H9 (cell line): ENCODE measurements at places on chromosomes 12 and 14. TPM values are rescaled to one million over a fixed set of nuclear protein-coding genes. Genes with fewer than 3 reads are reported as not detected.

GRCh38 chr12:104485651-104486362 lies 29.1 kb downstream of the CHST11 start:
- DNase-seq: no peak

DNA sequence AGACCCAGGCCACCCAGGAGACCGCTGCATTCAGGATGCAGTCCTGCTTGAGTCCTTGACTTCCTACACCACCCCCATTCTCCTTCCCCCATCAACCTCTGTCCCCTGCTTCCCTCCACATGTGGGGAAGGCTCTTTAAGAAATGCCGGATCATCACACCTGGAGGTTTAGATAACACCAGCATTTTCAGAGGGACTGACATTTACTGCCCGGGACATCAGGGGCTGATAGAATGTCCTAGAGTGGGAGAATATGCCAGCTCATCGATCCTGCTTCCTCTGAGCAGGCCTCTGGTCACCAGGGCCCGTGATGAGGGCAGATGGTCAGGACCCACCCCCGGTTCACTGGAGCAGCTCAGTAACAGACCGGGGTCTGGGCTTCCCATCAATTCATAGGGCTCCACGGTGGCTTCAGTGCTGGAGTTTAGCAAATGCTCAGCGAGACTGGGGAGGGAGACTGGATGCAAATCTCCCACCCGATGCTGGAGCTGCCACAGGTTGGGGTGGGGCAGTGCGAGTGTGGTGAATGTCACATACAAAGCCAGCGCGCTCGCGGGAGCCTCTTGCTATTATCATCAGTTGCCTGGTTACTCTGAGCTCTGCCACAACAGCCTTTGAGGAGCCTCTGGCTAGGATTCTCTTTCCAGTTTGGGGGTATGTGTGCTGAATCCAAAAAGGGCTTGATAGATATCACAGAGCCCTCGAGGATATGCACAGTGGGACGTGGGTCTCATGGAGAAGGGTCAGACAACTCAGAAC lies 111.6 kb downstream of the RBM19 start:
- DNase-seq: no peak

DNA sequence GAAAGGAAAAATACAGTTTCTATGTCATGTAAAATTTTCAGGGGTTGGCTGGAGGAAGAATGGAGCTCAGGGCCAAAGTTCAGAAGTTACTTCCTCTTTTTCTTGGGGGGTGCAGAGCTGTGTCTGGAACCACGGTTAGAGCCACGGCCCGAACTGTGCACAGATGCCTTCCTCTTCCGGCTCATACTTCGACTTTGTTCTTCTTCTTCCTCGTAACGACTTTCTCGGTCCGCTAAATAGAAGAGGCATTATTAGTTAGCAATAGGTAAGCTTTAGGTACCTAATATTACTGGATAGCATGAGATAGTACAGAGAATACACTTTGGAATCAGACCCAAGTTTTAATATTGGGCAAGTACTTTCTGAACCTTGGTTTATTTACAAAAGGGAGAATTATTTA lies 31.2 kb downstream of the SUPT16H start:
- DNase-seq: no peak

DNA sequence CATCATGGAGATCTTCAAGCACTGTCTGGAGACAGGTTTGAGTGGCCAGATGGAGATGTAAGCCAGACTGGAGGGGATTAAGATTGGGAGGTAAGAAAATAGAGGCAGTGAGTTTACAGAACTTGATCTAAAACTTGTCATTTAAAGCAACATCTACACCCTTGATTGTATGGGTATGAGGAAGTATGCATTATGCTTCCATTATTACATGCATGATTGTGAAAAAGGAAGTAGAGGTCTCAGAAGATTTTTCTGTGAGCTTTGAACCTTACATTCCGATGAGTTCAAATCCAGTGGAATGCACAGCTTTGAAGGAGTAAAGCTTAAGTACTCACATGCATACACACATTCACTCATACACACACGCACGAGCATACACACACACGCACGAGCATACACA lies 550.8 kb downstream of the MED13L start:
- no peak for DNase-seq

- DNase-seq: no peak
Observed at GRCh38 chr14:101583006-101583714, 21.9 kb downstream of the DIO3 start.

Gene SYNE3
- 0.11 and 0.13 TPM in 2 replicates for total RNA-seq
